ENCODE measurements at places on chromosomes 1 and 21. TPM values are rescaled to one million over a fixed set of nuclear protein-coding genes. Genes with fewer than 3 reads are reported as not detected.

GRCh38 chr1:232599178-232600041, 30.5 kb downstream of the SIPA1L2 start:
- DNase-seq = no peak
- no peaks in the 10 kb centered on the region for H3K27me3 ChIP-seq
- peaks cover 14% of the 10 kb centered on the region for H3K4me1 ChIP-seq

- no peak overlapping the region for H3K4me3 ChIP-seq
- no peaks in the 10 kb centered on the region for H3K36me3 ChIP-seq
- DNase-seq = no peak
- peaks cover 28% of the 10 kb centered on the region for H3K27me3 ChIP-seq
- H3K4me1 ChIP-seq = no peaks in the 10 kb centered on the region
- H3K27ac ChIP-seq = no peak overlapping the region
These were observed 79.4 kb downstream of the SPATA46 start for GRCh38 chr1:162297208-162297607.

DNA sequence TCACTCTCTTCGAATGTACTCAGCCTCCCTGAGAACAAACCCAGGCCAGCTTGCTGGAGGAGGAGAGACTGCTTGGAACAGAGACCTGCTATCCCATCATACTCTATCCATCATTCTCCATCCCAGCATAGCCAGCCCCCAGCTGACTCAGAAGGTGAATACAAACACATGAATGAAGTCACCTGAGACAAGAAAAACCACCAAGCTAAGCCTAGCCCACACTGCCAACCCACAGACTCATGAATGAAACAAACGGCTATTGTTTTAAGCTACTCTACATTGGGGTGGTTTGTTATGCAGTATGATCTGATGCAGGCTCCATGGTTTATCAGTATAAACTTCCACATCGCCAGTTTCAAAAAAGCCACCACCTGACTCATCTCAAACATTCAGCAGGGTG, 395.6 kb downstream of the SETD4 start:
- no peaks in the 10 kb centered on the region for H3K36me3 ChIP-seq
- H3K4me3 ChIP-seq = no peak overlapping the region
- peaks cover 2% of the 10 kb centered on the region for H3K4me1 ChIP-seq
- H3K27ac ChIP-seq = no peak overlapping the region
- DNase-seq = no peak

GRCh38 chr1:160376525-160377131, 9.8 kb downstream of the NHLH1 start:
- peaks cover 8% of the 10 kb centered on the region for H3K4me1 ChIP-seq
- DNase-seq = peak; percentile 13
- no peak overlapping the region for H3K27ac ChIP-seq

DNA sequence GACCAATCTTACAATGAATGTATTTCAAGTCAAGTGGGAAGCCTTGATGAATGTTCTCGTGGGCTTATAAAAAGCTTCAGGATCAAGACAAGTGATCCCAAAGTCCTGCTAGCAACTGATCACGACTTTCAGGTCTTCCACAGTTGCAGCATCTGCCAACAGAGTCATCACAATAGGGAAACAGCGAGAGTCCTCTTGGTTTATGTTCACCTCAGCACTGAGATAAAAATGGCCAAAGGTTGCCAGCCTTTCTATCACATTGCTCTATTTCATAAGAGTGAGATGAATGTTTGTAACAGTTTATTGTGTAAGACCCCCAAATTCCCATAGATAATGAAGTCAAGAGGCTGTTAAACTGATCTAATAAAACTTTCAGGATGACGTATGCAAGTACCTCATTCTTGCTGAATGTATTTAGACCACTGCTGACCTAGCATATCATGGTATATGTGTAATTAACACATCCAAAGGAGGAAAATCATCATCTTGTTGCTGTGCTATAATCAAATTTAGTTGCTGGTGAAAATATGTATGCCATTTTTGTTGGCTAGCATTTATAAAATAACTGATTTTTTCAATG, 150.6 kb downstream of the TGFBR3 start:
- DNase-seq = no peak
- peaks cover 26% of the 10 kb centered on the region for H3K4me1 ChIP-seq
- H3K27ac ChIP-seq = no peak overlapping the region

Gene CELA2B
- total RNA-seq = not detected

Gene DISP1
- 1.6 TPM for total RNA-seq

Gene RASSF5
- total RNA-seq = 226 TPM

Gene AGT
- total RNA-seq = not detected

Gene SPRR2E
- total RNA-seq = not detected

Gene OR10J1
- not detected for total RNA-seq

Data from activated naive CD8-positive, alpha-beta T cell treated with anti-CD3 and anti-CD28 coated beads for 36 hours (primary cell).